ENCODE measurements at places on chromosomes 7 and 10.
A peak's percentile ranks its signal among the peaks of the same experiment; 100 is the strongest.

DNA sequence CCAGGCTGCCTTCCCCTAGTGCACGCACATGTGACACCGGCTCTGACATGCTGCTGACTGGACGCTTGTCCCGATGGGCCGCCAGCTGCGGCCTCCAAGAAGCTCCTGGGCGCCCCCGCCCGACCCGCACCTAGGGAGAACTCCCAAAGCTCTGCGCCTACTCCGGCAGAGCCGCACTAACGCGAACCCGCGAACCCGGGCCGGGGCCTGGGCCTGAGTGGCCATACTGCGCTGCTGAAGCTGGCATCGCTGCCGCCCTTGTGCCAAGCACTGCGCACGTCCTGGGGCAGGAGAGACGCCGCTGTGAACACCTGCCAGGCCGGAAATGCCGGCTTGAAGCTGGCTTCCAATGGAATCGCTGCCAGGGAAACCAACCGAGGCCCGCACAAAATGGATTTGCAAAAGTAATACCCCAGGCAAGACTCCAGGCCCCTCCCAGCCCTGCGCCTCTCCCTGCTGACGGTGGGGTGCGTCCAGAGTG, 85.1 kb downstream of the WASHC2A start:
- no peak for DNase-seq

GRCh38 chr7:66627151-66627681, 1.5 kb upstream of the KCTD7 start:
- peak; percentile 27 for DNase-seq

- peak; percentile 52 for DNase-seq
Measured at GRCh38 chr10:75544993-75545706, 113.7 kb downstream of the LRMDA start.

- peak; percentile 16 for DNase-seq
Measured at GRCh38 chr7:19560111-19560883, 148.5 kb downstream of the POLR1F start.

DNA sequence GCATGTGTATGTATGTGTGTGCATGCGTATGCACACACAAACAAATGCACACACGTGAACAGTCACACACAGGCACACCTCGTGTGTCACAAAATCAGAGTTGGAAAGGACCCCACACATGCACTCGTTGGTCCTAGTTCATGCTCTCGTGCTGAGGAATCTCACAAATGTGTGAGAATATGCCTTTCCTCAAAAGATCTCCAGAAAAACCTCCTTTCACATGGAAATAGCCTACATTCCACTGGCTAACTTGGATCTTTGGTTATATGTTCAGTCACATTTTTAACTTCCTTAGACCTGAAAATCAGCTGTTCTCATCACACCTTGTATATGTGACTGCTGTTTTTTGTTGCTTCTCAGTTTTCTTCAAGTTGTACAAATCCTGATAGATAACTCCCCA, 256.7 kb downstream of the DPP6 start:
- DNase-seq: no peak
